ENCODE measurements at places on chromosomes 2 and 18. TPM values are rescaled to one million over a fixed set of nuclear protein-coding genes. Genes with fewer than 3 reads are reported as not detected.

NT5DC4 gene
- not detected for total RNA-seq

BOK gene
- total RNA-seq, result 3.6 TPM

TSPYL6 gene
- total RNA-seq, result not detected

UGP2 gene
- 368 TPM for total RNA-seq

RBKS gene
- 3.3 TPM for total RNA-seq

ELOA2 gene
- not detected for total RNA-seq

UGT1A9 gene
- not detected for total RNA-seq

KIF5C gene
- 0.52 TPM for total RNA-seq

CCDC85A gene
- total RNA-seq, result 5.5 TPM

PARD6G gene
- 4.0 TPM for total RNA-seq

SPIRE1 gene
- total RNA-seq, result 41.0 TPM

ERCC3 gene
- 23.8 TPM for total RNA-seq

ADD2 gene
- 1.8 TPM for total RNA-seq
